Fibroblast of skin of abdomen (primary cell): ENCODE measurements at places on chromosomes 7 and 10.

GRCh38 chr10:94902570-94902969 is 35.9 kb upstream of the CYP2C9 start:
- no peak for DNase-seq

DNA sequence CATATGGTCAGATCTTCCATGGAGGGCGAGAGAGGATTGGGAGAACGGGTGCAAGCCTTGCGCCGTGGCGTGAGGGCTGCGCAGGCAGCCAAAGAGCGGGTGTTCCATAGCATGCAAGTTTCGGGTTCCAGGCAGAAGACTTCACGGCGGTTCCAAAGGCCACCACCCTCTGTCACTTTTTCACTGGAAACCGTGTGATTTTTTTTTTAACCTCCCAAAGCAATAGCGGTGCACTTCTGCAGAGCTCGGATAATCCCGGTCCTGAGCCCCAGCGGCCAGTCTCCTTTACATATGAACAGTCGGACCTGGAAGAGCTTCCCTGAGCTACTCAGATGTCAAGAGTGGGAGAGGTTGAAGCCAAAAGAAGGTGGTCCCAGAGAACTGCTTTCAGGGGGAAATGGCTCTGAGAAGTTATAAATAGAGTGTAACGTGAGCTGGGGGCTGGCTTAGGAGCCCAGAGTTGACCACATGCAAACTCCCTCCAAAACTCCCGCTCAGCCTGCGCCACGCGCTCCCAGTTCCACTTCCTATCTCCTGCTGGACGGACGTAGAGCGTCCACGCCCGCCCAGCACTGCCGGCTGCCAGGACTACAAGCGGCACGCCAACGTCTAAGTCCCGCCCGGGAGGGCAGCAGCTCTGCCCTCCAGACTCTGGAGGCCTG is at the start of gene MEOX2:
Gene MEOX2, minus strand, starts transcription at position 389 of the 662 bp plus-strand sequence. Its CDS starts 281 bp downstream, at position 108.
- peak; percentile 59 for DNase-seq

GRCh38 chr10:132371641-132372081 is 25.3 kb upstream of the PWWP2B start:
- DNase-seq = no peak

- no peak for DNase-seq
These were observed 88.3 kb downstream of the CHN2 start for GRCh38 chr7:29282819-29283414.

DNA sequence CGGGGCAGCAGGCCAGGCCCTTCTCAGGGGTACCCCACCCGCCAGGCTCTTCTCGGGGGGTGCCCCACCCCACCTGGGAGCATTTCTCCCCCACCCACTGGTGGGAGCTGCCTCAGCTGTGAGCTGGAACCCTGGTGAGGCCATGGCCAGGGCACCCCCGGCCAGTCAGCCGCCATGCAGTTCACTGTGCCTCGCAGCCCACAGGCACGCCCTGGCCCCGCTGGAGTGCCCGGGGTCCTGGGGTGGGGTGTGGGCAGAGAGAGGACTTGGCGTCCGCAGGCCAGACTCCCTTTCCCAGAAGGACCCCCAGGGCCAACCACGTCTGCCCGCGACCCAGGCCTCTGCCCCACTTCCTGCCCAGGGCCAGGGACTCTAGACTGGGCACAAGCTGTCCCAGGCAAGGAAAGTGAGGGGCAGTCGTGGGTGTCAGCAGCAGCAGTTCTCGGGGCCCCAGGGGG is 13.1 kb downstream of the DPYSL4 start:
- no peak for DNase-seq

DNA sequence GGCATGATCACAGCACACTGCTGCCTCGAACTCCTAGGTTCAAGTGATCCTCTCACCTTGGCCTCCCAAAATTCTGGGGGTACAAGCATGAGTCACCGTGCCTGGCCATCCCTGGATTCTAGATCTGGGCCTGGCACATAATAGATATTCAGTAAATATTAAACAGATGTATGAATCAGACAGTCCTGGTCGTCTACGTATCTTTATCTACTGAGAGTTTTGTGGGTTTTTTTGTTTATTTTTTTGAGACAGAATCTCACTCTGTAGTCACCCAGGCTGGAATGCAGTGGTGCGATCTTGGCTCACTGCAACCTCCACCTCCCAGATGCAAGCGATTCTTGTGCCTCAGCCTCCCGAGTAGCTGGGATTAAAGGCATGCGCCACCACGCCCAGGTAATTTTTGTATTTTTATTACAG is 24.3 kb upstream of the ITGB1 start:
- peak; percentile 93 for DNase-seq

GRCh38 chr10:72170263-72170662 is 45.5 kb upstream of the ANAPC16 start:
- DNase-seq = no peak

DNA sequence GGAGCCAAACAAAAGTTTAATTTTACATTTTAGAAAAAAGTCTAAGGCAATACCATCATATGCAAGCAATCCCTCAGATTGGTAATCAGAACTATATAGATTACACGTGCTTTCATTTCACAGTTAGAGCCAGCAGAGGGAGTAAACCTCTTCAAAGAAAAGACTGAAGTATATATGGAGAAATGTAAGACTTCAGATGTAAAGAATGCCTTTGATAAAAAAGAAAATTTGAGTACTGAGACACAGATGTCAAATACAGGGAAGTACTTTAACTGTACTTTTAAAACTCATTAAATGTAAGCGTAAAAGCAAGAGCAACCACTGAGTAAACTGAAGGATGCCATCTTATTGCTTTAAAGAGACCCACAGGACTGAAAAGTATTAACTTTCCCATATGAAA is 101.4 kb upstream of the FAM133B start:
- peak; percentile 79 for DNase-seq

DNA sequence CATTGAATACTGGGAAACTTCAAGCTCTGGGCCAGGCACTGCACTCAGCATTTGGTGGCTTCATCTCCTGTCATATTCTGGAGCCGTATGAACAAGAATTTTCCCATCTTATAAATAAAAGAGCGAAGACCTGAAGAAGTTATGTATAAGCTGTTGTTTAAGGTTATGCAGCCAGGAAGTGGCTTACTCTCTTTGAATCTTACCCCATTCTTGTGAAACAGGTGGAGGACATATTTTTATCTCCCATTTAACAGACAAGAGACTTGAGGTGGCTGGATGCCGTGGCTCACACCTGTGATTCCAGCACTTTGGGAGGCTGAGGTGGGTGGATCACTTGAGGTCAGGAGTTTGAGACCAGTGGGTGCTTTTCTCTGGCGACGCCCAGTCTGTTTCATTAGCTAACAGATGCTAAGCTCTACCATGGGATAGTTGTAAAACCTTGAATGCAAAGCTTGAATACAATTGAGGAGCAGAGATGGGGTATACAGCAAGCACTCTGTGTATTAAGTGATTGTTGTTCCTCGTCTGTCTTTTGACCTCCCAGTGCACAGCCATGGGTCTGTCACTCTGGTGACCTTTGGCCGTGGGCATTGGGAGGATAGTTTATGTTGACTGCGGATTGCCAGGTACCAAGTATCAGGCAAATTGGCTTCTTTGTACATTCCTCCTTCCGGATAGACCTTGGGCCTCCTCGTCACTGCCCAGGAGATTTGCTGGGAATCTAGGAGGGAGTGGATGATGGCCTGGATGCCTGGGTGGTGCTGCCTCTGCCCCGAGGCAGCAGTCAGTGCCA is 85.8 kb downstream of the GRK5 start:
- DNase-seq = no peak

DNA sequence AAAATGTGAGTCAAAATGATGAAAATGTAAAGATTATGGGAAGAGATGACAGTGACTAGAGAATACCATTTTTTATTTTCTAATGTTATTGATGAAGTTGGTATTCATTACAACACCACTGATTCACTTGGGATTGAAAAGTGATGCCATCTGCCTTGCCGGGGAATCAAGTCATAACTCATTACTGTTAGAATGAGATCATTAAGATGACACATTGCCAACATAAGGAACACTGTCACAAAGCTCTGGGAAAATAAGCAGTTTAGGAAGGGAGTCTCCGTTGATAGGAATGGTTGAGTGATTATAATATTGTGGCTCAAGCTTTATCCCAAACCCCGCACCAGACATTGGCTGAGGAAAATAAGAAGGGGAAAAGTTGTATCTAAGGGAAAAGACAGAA is 121.5 kb upstream of the PLPP4 start:
- DNase-seq = no peak

DNA sequence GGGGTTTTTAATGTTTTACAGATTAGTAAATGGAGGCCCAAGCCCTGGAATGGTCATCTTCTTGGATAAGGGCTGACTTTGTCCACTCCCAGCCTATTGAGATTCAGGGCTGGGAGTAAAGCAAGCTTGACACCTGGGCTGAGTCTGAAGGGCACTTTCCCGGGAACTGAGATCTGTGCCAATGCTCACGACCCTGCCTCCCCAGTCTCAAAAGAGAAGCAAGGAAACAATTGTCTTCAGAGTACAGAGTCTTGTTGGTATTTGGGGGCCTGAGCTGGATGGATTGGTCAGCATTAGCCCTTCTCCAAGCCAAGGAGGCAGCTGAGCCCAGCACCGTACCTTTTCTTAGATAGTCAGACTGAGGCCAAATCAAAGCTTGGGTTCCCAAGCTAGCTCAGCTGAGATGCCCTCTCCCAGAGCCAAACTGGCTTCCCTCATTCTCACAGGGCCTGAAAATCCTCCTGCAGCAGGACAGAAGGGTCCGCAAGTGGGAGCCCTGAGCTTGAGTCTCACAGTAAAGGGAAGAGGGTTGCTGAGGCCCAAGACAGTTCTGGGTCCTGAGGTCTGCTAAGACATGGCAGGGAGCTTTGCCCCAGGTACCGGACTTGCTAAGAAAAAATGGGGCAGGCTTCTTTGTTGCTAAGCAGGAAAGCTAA is 3.7 kb downstream of the DDIT4 start:
- peak; percentile 58 for DNase-seq

- DNase-seq = no peak
These were observed 10.1 kb upstream of the GGCT start for GRCh38 chr7:30514776-30515175.

GRCh38 chr7:102918845-102919244 is 6.0 kb downstream of the LRRC17 start:
- peak; percentile 45 for DNase-seq

DNA sequence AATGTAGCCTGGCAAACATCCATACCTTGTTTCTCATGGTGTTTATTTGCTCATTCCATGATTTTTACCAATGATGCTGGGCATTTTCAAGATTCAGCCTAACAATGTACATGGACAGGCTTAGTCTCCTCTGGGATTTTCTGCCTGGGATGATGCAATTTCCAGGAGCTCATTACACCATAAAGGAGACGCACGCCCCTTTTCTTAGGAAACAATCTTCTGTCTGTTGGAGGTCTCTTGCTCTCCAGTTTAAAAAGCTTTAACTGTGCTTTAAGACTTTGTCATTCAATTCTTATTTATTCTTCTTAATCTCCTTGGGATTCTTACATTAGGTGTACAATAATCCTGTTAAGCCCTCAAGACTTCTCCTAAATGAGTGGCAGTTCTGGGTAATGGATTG is 150.3 kb upstream of the NRP1 start:
- peak; percentile 89 for DNase-seq

GRCh38 chr10:103807996-103808395 is 47.4 kb downstream of the SH3PXD2A start:
- DNase-seq = no peak

GRCh38 chr10:59654007-59654406 is 55.6 kb downstream of the SLC16A9 start:
- no peak for DNase-seq

- peak; percentile 43 for DNase-seq
These were observed 30.8 kb downstream of the SLC16A9 start for GRCh38 chr10:59678884-59679301.

DNA sequence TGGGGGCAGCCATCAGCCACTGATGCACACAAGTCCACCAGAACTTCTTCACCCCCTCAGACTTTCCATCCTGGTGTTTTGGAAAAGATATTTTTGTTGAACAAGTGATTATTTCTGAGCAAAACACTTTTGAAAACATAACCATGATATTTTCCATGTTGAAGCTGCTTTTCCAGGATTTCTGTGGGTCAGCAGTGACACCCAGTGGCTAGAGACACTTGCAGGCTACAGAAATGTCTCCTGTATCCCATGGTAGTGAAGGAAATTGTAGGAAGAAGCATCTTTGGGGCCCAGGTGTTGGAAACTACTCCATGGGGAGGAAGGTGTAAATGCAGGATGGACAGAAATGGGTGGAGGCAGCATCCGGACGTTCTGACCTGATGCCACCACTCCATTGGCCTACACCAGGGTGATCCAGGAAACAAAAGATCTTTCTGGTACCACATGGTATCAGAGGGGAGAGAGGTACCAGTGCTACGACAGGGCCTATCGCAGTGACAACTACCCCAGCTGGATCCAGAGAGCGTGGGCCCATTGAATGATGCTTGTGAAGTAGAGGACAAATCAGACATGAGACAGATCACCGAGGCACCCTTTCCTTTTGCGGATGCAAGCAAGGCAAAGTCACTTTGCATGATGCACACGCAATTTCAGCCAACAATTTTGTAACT is 111.7 kb upstream of the COBL start:
- no peak for DNase-seq

DNA sequence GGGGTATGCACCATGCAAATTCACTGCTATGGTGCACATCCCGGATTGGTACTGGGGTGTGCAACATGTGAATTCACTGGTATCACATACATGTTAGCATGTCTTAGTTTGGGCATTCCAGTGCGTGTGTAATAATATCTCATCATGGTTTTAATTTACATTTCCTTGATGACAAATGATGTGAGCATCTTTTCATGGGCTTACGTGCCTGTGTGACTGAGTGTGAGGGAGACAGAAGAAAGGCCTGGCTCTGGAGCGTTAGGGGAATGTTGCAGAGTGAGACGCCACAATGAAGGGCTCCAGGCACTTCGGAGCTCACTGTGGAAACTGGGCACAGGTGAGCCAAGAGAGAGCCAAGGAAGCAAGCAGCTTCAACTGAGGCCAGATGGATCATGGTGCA is 162.6 kb downstream of the UBE2H start:
- DNase-seq = peak; percentile 70

GRCh38 chr10:51699145-51699474 is 285 bp downstream of the CSTF2T start:
- DNase-seq = no peak

DNA sequence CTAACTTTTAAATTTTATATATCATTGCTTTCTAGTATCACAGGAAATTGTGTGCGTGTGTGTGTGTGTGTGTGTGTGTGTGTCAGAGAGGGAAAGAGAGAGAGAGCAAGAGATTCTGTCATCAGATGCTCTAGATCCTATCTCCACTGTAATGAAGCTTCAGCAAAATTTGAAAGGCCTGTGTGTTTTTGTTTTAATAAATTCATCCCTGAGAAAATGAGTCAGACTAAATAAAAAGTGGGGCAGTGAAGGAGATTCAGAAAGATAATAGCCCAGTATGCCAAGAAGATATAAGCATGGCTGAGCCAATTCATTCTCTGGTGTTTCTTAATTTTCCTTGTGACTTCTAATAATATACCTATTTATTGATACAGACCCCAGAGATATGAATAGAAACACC is 184.2 kb upstream of the TMEM196 start:
- peak; percentile 29 for DNase-seq

GRCh38 chr7:130667593-130668257 is 823 bp downstream of the COPG2 start:
- peak; percentile 5 for DNase-seq
